ENCODE measurements at places on chromosomes 7 and 10.

DNA sequence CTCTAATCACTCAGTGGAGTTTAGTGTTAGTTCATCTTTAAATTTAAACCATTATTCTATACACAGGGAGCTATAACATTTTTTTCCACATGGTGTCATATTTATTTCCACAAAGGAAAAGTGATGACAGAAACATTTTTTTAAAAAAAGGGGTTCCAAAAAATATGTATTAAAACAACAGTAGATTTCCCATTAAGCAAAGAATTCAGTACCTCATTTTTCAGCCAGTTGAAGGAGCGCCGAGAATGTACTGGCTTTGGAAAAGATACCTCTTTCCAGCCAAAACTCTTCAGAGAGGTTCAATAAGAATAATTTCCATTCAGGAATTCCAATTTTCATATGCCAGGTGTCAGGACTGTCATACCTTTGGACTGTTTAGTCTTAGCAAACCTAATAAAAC, 250.5 kb upstream of the MEOX2 start:
- DNase-seq = no peak

DNA sequence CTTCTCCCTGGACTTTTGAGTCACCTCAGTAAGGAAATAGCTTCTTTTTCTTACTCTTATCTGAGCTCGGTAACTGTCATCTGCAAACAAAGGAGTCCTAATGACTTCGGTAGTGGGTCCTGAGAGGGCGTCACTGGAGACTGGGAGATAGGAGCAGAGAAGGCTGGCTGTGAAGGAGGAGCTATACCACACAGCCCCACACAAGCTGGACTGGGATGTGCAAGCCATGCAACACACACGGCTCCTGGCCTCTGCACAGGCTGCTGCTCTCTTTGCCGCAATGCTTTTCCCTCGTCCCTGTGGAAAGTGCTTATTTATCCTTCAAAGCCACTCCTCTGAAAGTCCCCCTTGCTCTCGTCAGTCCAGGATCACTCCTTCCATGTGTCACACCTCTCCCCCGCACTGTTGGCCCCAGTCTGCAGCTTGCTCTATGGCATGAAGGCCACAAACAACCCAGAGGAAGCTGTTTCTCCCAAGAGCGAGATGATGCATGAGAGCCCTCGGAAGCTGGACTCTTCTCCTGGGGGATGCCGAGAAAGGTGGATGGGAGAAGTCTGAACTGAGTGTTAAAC, 14.9 kb downstream of the TMEM273 start:
- DNase-seq = no peak

GRCh38 chr7:142000244-142000643, 4.6 kb downstream of the MGAM start:
- DNase-seq = no peak

DNA sequence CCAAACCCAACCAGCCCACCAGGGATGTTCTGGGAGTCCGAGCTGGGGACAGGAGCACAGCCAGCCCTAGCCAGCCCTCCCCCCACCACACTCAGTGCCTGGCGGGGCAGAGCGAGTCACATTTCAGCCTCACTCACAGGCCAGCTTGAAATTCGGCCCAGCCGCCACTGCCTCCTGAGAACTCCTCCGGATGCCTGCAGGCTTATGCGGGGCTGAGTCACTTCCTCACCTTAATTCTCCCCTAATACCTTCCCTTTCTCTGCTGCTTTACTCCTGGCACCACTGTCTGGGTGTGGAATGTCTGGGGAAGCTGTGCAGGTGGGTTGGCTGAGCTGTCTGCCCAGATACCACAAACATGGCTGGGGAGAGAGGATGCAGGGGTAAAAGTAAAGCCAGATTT, 22.6 kb upstream of the DLG5 start:
- no peak for DNase-seq

DNA sequence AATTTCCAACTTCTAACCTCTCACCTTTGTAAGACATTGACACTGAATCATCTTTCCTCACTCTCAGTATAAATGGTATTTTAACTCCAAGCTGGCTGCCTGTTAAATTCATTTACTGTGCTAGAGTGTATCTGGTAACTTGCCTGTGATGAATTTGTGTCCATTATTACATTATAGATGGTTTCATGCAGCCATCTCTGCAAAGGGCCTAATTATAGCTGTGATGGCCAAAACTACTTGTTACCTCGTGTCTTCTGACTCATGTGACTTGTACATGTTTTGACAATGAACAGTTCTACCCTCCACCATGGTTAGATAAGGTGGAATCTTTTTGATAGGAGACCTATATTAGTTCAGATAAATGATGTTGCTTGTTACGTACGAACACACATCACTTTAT, 392.0 kb downstream of the PAXIP1 start:
- DNase-seq = no peak

GRCh38 chr7:22771872-22772228, 44.9 kb downstream of the IL6 start:
- DNase-seq = no peak

DNA sequence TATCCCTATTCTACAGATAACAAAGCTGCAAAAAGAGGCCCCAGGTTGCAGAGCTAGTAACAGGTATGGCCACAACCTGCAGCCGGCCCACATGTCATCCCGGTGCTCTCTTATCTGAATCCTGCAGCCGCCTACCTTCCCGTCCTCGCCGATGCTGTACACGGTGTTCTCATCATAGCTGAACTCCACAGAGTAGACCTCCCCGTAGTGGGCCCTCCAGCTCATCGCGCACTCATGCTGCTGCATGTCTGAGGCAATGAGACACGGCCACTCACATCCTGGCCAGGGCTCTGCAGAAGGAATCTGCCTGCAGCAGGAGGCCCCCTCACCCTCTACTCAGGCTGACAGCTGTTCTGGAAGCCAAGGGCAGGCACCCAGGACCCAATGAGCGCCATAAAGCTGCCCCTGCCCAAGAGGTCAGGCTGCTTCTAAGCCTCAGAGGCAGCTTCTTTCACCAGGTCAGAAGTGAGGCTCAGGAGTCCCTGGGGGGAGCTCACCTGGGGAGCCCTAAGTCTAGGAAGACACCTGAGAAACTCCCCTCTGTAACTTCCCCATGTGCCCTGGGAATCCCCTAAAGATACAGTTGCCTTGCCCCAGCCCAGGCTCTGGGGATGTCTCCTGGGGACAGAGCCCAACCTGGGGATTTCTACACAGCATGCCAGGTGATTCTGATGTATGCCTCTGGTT, 17.9 kb upstream of the CYREN start:
- no peak for DNase-seq

GRCh38 chr10:111119637-111120036, 42.8 kb downstream of the ADRA2A start:
- DNase-seq = no peak

GRCh38 chr7:107594961-107595737, 15.1 kb downstream of the BCAP29 start:
- no peak for DNase-seq

DNA sequence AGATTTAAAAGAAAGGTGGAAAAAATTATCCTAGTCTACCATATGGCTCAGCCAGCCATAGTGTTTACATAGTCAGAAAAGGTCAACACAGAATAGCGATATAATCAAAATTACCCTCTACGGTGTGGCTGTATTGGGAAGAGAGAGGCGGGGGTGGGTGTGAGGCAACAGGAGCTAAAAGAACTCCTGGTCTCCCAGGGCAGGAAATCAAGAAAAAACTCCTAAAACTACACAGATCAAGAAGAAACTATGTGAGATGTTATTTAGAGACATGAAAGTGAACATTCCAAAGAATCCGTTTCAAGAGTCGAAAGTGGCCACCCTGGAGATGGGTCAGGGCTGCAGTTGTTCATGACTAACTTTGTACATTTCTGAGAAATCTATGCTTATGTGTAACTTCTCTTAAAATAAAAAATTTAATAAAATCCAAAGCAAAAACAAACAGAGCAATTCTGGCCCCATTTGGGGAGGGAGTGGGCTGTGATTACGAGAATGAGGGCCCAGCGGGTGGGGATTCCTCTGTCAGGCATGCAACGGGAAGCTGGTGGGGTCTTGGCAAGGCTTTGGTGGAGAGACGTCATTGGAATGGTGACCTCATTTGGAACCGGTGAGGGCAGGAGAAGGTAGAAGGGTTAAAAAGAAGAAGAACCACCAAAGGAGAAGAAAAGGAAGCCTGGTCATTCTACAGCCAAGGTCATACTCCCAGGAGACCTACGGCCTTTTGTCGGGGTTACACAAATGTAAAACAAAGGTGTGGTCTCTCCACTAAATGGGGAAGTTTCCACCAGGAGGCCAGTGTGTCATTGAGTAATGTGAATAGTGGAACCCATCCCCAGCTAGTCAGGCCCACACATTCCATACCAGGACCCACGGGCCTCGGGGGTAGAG, 71.2 kb upstream of the DUSP5 start:
- no peak for DNase-seq

- DNase-seq = no peak
Measured at GRCh38 chr10:93268021-93268420, 194.3 kb downstream of the CYP26A1 start.

GRCh38 chr7:25752154-25752553, 399.8 kb upstream of the NFE2L3 start:
- no peak for DNase-seq

GRCh38 chr7:33601884-33602283, 303.5 kb upstream of the BMPER start:
- no peak for DNase-seq

- no peak for DNase-seq
Measured at GRCh38 chr7:120615703-120616102, 242.2 kb downstream of the TSPAN12 start.

- DNase-seq = no peak
Measured at GRCh38 chr10:97647556-97647955, 7.1 kb downstream of the PI4K2A start.

DNA sequence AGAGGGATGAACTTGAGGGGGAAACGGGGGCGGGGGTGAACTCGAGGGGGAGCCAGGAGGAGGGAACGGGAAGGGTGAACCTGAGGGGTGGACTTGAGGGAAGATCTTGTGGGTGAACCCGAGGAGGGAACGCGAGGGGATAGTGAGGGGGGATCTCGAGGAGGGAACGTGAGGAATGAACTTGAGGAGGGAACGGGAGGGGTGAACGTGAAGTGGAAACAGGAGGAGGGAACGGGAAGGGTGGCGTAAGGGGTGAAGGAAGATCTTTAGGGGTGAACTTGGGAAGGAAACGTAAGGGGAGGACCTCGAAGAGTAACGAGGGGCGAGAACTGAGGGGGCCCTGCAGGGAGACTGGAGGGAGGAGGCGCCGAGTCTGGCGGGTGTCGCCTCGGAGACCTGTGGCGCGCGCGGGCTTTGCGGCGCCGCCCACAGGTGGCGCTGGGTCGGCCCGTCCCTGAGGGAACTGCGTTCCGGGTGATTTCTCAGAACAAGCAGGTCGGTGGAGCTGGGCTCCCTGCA, 651 bp downstream of the MYO3A start:
- DNase-seq = no peak

DNA sequence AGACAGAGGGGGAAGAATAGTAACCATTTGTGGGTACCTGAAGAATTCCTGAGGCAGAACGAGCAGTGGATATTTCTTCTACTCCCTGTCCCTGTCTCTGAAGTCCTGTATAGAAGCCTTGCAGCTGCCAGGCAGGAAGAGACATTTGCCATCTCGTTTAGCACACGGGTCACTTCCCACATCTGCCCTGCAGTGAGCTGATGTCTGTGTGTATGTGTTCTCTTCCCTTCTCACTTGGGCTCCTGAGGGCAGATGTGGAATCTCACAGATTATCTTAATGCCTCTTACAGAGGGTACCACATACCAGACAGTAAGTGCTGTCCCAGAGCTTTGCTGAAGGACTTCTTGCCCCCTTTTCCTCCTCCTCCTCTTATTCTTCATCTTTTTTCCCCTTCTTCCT, 14.1 kb upstream of the TRPV6 start:
- DNase-seq = no peak

DNA sequence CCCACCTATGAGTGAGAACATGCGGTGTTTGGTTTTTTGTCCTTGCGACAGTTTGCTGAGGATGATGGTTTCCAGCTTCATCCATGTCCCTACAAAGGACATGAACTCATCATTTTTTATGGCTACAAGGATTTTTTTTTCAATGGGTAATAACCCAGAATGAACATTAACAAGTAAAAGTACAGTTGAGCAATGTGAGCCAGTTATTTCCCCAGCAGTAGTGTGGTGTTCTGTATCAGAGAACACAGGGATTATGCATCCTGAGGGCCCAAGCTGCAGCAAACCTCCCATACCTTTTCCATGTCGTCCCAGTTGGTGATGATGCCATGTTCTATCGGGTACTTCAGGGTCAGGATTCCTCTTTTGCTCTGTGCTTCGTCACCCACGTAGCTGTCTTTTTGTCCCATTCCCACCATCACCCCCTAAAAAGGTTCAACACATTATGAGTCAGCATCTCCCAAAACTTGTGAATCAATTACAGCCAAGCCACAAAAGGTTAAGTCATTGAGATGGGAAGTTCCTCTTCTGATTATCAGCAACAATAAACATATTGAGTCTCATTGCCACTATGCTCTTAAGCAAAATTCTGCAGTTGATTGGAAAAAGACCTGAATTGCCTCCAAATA, 5.5 kb downstream of the ACTA2 start:
- DNase-seq = no peak

- no peak for DNase-seq
Measured at GRCh38 chr7:35420656-35421055, 166.8 kb upstream of the TBX20 start.

- no peak for DNase-seq
Measured at GRCh38 chr7:158353606-158354570, 233.7 kb downstream of the PTPRN2 start.

DNA sequence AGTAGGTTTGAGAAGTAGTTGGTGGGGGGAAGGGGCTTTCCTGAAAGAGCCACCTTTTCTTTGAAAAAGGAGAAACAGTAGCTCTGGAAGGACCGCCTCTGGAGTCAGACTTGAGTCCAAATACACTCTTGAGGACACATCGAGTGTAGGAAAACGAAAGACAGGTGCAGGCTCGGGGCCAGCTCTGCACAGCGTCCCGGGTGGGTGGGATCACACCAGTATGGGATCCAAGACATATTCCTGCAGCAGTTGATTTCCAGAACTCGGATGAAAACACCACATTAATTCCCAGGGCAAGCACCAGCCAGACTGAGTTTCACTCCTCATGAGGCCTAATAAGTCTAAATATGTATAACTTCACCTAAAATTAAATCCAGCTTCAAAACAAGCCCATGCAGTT, 61.4 kb downstream of the ASB13 start:
- DNase-seq = no peak

All from stimulated activated CD4-positive, alpha-beta T cell treated with anti-CD3 and anti-CD28 coated beads, TNF-alpha, amount 100 ng/mL, for 24 hours (primary cell).